Activated CD8-positive, alpha-beta T cell treated with anti-CD3 and anti-CD28 coated beads for 36 hours (primary cell): ENCODE measurements at places on chromosomes 3 and 15.

- DNase-seq, result no peak
These were observed 132.7 kb downstream of the KLF13 start for GRCh38 chr15:31459400-31459748.

DNA sequence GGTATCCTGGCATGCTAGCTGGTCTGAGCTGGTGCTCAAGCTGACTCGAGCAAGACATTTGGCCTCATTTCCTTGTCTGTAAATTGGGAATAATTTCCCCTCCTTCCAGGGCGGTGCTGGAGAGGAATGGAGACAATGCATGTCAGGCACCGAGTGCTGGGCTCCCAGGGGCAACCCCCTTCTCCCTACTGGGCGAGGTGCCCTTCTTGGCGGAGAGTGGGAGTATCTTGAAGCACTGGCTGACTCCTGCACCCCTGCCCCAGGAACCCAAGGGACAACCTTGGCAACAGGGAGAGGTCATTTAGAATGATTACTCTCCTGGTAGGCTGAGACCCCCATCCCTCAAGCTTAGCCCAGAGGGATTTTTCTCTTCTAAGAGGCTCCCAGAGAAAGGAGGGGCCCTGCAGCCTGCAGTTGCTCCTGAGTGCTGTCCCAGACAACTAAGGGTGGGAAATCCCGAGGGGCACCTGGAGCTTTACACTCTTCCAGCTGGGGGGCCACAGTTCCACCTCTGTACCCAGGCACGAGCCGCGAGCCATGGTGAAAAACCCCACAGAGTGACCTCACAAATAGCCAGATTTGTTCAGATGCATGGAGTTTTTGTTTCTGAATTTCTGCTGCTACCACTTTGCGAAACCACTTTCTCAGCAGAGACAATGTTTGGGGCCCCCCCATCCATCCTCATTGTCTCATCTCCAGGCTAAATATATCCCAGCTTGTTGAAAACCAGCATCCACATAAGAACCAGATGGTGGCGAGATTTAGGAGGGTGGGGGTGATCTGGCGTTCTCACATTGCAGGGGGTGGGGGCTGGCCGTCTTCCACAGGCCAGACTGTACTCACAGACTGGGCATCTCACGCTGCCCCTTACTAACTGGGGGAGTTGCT is 44.8 kb downstream of the ABTB1 start:
- no peak for DNase-seq

GRCh38 chr3:168470380-168470779 is 374.7 kb upstream of the GOLIM4 start:
- DNase-seq, result no peak

- no peak for DNase-seq
These were observed 3.1 kb downstream of the SPRED1 start for GRCh38 chr15:38255690-38256089.

GRCh38 chr15:34203305-34203704 is 6.6 kb downstream of the KATNBL1 start:
- no peak for DNase-seq

DNA sequence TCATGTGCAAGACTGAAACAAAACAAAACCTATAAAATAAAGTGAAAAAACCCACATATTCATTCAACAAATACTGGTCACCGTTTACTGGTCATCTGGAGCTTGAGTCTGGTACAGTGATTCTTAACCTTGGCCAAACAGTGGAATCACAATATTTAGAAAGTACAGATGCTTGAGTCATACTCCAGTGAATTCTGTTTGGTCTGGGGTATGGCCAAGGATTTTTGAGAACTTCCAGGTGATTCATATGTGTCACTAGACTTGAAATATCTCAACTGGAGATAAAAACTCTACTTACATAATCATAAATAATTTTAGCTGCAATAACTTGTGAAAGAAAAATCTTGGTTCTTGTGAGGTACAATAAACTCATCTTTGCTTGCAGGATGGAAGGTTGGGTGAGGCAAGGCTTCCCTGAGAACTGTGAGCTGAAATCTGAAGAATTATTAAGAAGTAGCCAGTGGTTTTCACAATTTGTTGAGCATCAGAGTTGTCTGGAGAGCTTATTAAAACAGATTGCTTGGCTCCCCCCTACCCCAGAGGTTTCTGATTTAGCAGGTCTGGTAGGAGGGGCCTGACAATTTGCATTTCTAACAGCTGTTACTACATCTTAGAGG is 9.6 kb downstream of the NEK11 start:
- no peak for DNase-seq

DNA sequence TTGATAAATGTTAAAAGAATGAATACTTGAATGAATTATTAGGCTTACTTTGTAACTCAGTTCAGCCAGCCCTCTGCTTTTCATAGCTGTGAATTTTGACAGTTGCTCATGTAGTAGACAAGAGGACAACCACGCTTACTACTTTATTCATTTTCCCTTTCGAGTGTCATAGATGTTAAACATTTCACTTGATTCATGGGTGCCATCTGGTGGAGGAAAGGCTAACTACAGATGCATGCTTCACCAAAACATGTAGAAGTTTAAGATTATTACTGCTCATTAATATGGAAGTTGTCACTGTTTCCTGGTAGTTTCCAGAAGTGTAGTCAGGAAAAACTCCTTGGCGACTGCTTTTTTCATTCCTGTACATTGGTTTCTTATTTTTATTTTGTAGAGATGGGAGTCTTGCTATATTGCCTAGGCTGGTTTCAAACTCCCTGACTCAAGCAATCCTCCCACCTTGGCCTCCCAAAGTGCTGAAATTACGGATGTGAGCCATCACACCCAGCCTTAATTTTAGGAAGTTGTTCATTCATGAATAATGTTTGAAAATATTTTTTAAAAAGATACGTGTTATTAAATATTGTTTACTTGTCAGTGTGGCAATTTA is 163.2 kb downstream of the B3GALNT1 start:
- peak; percentile 89 for DNase-seq

DNA sequence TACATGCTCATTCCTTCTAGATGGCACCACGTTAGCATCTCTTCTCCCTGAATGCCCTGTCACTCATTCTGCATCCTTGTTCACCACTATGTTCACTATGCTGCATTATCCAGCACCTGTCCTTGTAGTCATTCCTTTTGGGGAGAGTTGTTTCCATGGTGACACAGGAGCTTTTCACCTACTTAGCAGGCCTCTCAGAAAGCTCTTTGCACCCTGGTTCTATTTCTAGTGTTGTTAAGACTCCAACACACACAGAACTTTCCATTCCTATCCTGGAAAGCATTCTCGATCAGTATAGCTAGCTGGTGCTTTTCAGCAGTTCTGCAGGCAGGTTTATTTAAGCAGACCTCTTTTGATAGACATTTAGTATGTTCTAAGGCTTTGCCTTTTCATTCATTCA is 6.7 kb upstream of the RPL14 start:
- DNase-seq, result no peak

DNA sequence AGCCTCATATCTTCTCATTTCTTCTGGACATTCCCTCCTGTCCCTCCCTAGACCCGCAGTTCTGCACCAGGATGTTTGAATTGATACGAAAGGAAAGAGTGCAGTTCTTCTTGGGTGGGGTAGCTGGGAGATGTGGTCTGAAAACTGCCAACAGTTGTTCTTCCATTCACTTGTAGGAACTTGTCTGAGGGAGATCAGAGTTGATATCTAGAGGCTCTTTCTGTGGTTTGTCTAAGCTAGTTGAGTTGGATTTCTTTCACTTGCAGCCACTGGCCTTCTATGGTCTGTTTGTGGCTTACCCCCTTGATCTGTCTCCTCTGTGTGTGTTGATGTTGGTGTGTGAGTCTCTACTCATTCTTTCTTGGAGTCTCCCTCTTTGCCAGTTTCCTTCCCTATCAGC is 42.5 kb upstream of the PIK3CB start:
- no peak for DNase-seq

GRCh38 chr15:52101542-52102323 is 10.8 kb downstream of the BCL2L10 start:
- no peak for DNase-seq

GRCh38 chr3:143888166-143888565 is 39.9 kb upstream of the SLC9A9 start:
- DNase-seq, result no peak

GRCh38 chr3:46393554-46394434 is 13.1 kb downstream of the CCR5AS start:
- no peak for DNase-seq

- peak; percentile 54 for DNase-seq
These were observed 92.7 kb downstream of the LRRC28 start for GRCh38 chr15:99343881-99344551.

GRCh38 chr15:93985176-93985575 is 246.2 kb upstream of the MCTP2 start:
- no peak for DNase-seq

- DNase-seq, result no peak
These were observed 56.2 kb downstream of the ITGA11 start for GRCh38 chr15:68375716-68376220.

DNA sequence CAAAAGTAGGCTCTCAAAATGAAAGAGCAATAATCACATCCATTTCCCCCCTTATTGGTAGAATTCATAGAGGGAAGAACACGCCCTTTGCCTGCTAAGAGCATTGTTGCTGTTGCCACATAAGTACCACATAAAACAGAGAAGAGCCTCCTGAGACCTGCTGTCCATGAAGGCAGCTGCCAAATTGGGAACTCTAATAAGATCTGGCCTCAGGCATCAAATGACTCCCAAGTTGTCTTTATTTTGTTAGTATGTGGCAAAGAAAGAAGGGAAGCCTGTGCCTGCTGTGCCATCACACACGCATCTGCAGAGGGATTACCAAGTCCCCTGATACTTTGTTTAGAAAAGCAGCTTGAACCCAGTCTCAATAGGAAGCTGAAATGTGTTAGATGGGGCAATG is 23.9 kb downstream of the VGLL3 start:
- no peak for DNase-seq

DNA sequence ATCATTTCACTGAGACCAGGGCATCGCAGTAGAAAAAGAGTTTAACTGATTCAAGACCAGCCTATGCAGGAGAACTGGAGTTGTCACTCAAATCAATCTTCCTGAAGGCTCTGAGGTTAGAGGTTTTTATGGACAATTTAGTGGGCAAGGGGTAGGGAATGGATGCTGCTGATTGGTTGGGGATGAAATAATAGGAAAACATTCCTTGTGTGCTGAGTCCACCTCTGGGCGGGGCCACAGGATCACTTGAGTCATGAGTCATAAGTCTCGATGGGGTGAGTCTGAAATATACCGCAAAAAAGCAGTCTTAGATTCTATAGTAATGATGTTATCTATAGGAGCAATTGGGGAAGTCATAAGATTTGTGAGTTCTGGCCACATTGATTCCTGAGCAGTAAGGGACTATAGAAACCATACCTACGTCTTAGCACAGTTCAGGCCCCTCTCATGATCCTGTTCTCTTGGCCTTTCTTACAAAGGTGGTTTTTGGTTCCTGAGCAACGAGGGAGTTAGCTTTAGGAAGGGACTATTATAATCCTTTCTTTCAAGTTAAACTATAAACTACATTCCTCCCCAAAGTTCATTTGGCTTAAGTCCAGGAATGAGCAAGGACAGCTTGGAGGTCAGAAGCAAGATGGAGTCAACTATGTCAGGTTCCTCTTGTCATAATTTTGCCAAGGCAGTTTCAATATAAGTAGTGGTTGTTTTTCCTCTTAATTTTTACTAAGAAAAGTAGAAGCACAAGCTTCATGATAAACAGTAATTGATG is 2.7 kb upstream of the OPA1 start:
- DNase-seq, result no peak

DNA sequence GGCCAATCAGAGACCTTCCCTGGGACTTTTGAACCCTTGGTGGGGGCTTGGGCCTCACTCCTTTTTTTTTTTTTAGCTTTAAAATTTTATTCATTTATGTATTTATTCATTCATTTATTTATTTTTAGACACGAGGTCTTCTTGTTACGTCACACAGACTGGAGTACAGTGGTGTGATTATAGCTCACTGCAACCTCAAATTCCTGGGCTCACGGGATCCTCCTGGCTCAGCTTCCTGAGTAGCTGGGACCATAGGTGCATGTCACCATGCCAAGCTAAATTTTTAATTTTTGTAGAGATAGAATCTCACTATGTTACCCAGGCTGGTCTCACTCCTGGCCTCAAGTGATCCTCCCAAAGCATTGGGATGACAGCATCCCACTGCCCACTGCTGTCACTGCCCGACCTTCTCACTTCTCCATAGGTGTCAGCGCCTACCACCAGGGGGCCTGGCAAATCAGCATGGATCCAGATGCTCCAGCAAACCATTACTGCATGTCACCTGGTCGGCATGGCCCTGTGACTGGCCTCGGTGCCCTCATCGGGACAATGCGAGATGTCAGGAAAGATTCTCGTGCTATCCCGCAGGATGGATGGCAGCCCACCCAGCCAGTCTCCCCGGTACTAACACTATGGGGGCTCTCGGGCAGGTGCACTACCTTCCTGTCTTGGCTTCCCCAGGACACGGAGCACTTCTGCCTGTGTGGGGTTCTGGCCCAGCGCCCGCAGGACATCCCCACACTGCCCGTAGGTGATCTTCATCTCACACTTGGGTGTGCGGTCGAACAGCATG is 3.0 kb downstream of the MYL3 start:
- peak; percentile 56 for DNase-seq

DNA sequence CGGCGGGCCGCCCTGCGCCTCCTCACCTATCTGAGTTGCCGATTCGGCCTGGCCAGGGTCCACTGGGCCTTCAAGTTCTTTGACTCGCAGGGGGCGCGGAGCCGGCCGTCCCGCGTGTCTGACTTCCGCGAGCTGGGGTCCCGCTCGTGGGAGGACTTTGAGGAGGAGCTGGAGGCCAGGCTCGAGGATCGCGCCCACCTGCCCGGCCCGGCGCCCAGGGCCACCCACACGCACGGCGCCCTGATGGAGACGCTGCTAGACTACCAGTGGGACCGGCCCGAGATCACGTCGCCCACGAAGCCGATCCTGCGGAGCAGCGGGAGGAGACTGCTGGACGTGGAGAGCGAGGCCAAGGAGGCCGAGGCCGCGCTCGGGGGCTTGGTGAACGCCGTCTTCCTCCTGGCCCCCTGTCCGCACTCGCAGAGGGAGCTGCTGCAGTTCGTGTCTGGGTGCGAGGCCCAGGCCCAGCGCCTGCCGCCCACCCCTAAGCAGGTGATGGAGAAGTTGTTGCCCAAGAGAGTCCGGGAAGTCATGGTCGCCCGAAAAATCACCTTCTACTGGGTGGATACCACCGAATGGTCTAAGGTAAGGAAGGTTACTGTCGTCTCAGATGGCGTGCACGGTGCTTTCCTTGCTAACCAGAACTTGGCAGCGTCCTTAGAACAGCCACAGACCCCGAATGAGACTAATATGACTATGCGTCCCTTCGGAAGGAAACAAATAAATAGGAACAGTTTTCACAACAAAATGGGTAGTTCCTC is 567 bp downstream of the TICRR start:
- DNase-seq, result peak; percentile 39

GRCh38 chr3:71062952-71063772 is 520.4 kb downstream of the FOXP1 start:
- DNase-seq, result peak; percentile 57

DNA sequence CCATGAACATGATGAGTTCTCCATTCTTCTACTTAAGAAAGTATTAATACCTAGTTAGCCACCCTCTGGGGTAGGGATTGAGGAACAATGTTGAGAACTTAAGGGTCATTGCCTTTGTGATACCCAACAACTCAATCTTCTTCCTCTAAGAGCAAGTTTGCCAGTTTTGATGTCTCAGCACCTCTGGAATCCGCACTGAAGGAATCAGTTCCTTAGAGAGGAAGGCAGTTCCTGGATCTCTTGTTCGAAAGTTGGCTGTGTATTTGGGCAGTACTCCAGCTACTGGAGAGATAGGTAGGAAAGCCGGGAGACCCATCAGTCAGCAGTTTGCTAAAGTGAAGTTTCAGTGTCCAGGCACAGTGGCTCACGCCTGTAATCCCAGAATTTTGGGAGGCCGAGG is 35.6 kb upstream of the MTHFS start:
- no peak for DNase-seq

- DNase-seq, result no peak
These were observed 82.1 kb downstream of the FILIP1L start for GRCh38 chr3:100032243-100032642.

GRCh38 chr15:92810418-92811138 is 89.5 kb upstream of the CHD2 start:
- DNase-seq, result peak; percentile 83
